Posterior vena cava (tissue), 2 donors: ENCODE measurements at places on chromosomes 12 and 14. TPM values are rescaled to one million over a fixed set of nuclear protein-coding genes. Genes with fewer than 3 reads are reported as not detected.

DNA sequence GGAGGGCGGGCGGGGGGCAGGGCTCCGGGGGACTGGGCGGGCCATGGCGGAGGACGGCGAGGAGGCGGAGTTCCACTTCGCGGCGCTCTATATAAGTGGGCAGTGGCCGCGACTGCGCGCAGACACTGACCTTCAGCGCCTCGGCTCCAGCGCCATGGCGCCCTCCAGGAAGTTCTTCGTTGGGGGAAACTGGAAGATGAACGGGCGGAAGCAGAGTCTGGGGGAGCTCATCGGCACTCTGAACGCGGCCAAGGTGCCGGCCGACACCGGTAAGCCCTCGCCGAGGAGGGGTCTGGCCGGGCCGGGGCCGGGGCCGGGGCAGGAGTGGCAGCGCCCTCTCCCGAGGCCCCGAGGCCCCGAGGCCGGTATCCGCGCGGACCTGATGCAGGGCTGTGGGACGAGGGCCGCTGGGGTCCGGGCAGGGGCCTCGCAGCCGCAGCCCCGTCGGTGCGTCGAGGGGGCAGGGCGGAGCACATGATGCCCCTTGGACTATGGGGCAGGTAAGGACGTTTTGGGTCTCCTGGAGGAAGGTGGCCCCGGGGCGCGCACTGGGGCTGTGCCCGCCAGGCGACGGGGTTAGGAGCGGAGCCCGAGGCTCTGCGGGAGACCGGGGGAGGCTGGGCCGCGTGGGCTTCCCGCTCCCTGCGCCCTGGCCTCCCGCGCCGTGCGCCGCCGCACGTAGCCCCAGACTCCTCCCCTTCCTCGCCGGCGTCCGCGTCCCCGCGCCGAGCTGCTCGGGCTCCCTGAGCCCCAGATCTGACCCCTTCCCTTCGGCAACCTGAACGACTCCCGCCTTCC is at the start of gene TPI1:
Gene TPI1, plus strand, starts transcription at position 119 of the 798 bp plus-strand sequence. Its CDS starts 36 bp downstream, at position 155.
- peak; percentile 95 for DNase-seq

DNA sequence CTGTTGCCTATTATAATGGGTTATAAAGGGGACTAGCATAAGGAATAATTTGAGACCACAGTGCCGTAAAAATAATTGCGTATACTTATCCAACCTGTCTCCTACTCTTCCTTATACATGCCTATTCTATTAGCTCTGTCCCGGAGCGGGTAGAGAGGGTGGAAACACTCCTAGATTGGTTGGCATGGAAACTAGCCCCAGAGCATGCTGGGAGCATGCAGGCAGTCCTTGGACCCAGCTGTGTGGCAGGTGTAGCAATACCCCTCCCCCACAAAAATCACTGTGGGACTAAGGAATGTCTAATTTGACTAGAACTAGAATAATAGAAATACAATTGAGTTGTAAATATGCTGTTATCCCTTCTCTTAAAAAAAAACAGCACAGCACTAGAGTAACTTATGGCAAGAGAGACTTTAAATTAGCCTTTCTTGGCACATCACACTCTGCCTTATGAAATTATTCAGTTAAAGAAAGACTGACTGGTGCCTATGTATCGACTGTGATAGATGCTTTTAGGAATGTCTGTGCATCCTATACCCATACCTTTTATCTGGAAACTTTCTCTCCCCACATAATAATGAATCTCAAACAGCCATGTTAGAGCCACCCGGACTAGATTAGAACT is 244.0 kb upstream of the DAAM1 start:
- no peak for DNase-seq

Gene MMP17
- 4.3 TPM for total RNA-seq

GRCh38 chr14:54867011-54867410 is 35.6 kb downstream of the GCH1 start:
- DNase-seq, result no peak

GRCh38 chr12:64743206-64743605 is 16.0 kb downstream of the GNS start:
- no peak for DNase-seq

GRCh38 chr14:68427550-68427890 is 365.3 kb downstream of the ZFP36L1 start:
- DNase-seq, result no peak

Gene OLR1
- 0.71 TPM for total RNA-seq

DNA sequence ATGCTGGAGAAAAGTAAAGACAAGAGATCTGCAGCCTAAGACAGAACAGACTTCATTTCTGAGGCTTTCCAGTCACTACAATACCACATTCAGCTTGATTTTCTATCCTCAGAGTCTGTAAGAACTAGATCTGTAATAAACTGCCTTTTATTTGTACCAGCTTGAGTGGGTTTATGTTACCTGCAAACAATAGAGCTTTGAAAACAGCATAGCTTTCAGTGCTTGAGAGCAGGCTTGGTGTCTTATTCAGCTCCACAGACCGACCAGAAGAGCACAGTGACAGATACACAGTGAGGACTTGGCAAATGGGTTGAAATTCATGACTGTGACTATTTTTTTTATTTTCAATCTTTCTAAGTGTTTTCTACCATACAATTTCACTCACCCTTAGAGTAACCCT is 207.8 kb upstream of the OTX2 start:
- DNase-seq, result no peak

Gene KRT82
- total RNA-seq, result not detected

DNA sequence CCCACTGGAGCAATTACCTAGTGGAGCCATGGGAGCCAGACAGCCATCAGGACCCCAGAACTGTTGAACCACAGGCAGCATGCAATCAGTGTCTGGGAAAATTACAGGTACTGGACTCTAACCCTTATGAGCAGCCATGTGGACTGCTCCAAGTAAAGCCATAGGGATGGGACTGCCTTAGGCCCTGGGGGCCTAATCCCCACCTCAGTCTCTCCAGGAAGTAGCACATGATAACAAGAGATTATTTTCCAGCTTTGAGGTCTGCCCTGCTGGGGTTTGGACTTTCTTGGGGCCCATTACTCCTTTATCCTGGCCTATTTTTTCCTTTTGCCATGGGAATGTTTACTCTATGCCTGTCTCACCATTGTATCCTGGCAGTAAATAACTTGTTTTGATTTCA is 226.8 kb downstream of the AEBP2 start:
- DNase-seq, result no peak

DNA sequence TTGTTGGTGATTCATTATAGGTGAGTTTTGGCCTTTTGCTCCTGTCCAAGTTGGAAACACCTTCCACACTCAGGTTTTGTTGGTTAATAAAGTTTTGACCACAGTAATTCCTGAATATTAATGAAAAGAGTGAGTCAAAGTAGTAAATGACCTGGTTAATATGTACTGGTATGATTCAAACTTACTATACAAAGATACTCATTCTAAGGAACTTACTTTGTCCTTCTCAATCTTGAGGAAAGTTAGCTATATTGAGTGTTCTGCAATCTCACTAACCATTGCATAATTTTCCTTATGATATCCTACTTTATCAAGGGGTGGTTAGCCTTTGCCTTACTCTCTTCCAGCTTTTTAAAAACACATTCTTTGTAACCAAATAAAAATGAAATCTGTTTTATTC is 20.9 kb upstream of the HECTD1 start:
- DNase-seq, result no peak

DNA sequence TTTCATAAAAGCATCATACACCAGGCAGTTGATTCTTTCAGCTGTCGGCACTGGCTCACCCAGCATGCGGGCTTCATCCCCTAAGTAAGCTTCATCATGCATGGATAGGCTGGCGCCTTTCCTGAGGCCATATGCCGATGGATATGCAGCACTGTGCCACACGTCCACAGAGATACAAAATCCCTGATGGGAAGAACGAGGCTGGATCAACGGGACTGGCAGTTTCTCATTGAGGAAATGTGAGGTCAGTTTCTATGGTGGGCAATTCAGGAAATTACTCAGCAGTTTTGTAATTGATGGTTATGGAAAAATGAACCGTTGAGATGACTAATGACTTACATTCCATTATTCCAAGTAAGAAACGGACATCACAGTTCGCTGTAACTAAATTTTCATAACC is 453.8 kb downstream of the TMEM121 start:
- DNase-seq, result no peak

Gene CMA1
- total RNA-seq, result 0.71 TPM

- DNase-seq, result no peak
Observed at GRCh38 chr12:39074063-39074462, 168.7 kb upstream of the CPNE8 start.

DNA sequence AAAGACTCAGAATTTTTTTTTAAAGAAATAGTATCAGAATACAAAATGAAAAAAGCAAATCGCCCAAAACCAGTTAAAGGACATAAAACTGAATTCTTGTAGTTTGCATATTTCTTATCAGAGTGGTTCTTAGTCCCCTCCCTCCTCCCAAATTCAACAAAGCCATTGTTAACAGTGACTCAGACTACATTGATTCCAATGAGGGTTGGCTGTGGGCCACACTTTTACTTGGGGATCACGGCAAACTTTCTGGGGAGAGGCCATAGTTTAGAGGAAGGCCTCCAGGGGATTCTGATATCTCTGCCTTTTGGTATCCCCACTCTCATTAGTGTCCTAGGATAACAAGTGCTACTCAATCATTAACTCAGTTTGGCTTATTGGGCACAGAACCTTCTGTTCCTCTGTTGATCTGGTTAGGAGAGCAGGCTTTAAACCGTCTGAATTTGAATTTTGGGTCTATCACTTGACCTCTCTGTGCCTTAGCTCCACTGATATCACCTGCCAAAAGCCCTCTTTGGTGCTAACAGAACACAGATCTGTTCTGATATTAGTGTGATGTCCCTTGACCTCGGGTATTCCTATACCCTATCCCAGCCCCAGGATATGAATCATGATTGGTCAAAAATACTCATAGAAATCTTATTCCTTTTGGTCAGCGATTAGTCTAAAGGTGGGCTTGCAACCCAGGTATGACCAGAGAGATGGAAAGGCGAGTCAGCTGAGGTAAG is 45.2 kb upstream of the APPL2 start:
- DNase-seq, result no peak

Gene CLEC4A
- total RNA-seq, result 2.8 TPM

GRCh38 chr14:90758959-90759358 is 57.3 kb downstream of the TTC7B start:
- DNase-seq, result peak; percentile 88

DNA sequence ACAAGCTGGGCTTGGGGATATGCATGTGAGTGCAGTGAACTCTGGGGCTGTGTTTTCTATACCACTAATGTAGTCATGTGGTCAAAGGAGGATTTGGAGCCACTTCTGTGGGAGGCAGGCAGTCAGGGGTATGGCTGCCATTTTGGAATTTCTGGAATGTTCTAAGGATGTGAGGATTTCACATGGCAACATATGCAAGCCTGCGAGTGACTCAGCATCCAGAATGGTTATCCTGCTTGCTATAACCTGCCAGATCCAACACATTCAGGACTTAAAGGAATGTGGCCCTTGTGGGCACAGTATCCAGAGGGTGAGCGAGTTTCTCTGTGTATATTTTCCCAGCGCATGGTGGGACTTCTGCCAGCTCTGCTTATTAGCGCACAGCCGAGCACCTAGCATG is 249.2 kb upstream of the PWP1 start:
- DNase-seq, result no peak

DNA sequence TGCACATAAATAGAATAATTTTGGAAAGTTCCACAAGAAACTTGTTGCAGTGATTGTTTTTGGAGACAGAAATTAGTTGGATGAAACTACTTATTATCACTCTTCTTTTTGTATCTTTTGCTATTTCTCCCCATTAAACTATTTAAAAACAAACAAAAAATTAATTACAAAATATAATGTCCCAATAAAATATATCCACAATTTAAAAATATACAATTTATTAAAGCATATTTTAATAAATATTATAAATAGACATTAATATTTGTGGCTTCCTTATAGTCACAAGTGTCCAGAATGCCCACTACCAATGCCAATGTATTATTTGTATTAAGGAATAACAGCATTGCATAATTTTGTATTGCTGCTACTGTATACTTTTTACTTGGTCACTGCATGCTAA is 52.5 kb upstream of the GCH1 start:
- DNase-seq, result no peak

GRCh38 chr14:89279649-89280232 is 137.3 kb downstream of the FOXN3 start:
- DNase-seq, result no peak

GRCh38 chr12:21330682-21331253 is 3.9 kb downstream of the SLCO1A2 start:
- no peak for DNase-seq

Gene KLC1
- 169 TPM for total RNA-seq

Gene LRP1-AS
- not detected for total RNA-seq

Gene AVPR1A
- total RNA-seq, result 4.0 TPM

DNA sequence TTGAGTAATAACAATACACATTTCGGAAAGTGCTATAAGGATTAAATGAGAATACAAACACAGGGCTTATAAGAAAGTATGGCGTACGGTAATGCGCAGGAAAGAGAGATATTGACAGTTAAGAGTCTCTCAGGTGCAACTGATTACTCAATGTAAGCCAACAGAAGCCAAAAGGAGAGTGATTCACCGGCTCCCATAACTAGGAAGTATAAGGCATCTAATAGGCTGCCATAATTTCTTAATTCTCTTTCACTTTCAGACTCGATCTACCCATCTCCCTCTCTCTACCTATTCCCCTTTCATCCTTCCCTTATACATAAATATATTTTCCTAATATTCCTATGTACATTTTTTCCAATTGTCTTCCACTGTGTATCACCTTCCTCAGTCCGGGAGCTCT is 90.0 kb downstream of the MDGA2 start:
- DNase-seq, result no peak

Gene PNP
- 34.1 TPM for total RNA-seq

DNA sequence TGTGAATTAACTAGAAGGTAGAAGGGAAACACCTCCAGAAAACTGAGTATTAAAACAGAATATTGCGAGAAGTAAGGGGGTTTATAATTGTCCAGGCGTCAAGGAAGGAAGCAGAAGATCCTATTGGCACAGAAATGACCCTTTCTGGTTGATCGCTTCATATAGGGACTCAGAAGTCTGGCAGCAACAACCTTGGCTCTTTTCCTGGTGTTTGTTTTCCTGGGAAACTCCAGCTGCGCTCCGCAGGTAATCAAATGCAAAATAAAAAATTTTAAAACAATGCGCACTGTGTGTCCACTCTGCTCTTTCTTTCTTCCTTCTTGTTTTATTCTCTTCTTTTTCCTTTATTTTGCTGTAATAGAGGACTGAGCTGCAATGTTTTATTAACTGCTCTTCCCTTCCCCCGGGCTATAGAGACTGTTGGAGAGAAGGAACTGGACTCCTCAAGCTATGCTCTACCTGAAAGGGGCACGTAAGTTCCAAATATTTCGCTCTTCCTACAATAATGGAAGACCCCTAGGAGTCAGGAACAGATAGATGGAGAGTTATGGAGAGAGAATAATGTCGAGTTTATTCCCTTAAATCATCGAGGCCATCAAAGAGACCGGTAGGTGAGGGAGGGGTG is 737 bp downstream of the SPX start:
- DNase-seq, result no peak

Gene C12orf56
- total RNA-seq, result not detected
